ENCODE measurements at places on chromosomes 12 and 14. TPM values are rescaled to one million over a fixed set of nuclear protein-coding genes. Genes with fewer than 3 reads are reported as not detected.

Gene IFNG-AS1
- total RNA-seq, result not detected

Gene PZP
- total RNA-seq, result 0.98 TPM

Gene NT5DC3
- 4.9 TPM for total RNA-seq

Gene PTCSC3
- total RNA-seq, result not detected

Gene PLBD1
- total RNA-seq, result 0.10 TPM

Gene SLC17A8
- not detected for total RNA-seq

Gene CMKLR1
- under 0.01 TPM for total RNA-seq

Gene AKAP6
- total RNA-seq, result 0.98 TPM

Gene BICDL1
- not detected for total RNA-seq

Gene LBHD2
- not detected for total RNA-seq

Gene PIK3C2G
- 2.3 TPM for total RNA-seq

Gene TRHDE
- total RNA-seq, result under 0.01 TPM

Gene C1S
- 0.48 TPM for total RNA-seq

Gene DPY19L2
- 0.29 TPM for total RNA-seq

Gene OR4K17
- not detected for total RNA-seq

Gene ITGA5
- total RNA-seq, result 1,463 TPM

Gene ADSS1
- 1.4 TPM for total RNA-seq

Gene TCL1A
- not detected for total RNA-seq

Gene AQP5
- not detected for total RNA-seq

Gene DTD2
- 27.3 TPM for total RNA-seq

Gene PTGR2
- 2.3 TPM for total RNA-seq

Gene ADAM20
- total RNA-seq, result 0.65 TPM

Gene KRT75
- total RNA-seq, result not detected
